ENCODE measurements at places on chromosomes 11 and 22.

- no peaks in the 10 kb centered on the region for H3K36me3 ChIP-seq
- no peak overlapping the region for H3K27ac ChIP-seq
- no peaks in the 10 kb centered on the region for H3K27me3 ChIP-seq
- DNase-seq = no peak
- H3K4me1 ChIP-seq = no peaks in the 10 kb centered on the region
Measured at GRCh38 chr11:85391141-85391540, 236.0 kb downstream of the DLG2 start.

DNA sequence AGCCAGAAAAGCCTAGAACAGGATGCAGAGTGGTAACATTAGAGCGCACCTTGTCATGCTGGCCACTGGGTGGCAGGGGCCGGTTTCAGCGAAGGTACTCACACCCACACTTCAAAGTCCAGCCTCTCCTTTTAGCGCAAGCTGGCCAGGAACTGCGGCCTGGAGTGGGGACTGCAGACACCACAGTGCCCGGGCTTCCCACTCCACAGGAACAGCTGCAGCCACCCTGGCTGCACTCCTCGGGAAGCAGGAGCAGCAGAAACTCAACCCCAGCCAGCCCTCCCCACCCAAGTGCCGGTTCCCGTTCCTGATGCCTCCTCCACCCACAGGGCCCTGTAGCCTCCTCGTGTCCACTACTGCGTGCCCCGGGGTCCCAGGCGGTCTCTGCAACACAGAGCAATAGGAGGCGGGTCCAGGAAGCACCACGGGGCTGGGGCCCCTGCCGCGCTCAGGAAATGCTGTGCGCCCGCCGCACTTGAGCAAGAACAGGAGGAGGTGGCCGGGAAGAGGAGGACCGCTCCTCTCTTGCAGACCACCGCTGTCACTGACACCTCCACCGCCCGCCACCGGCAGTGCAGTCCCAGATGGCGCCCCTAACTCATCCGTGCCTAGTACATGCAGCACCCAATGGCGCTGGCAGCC is 2.2 kb downstream of the RFPL2 start:
- H3K4me3 ChIP-seq = no peak overlapping the region
- H3K27me3 ChIP-seq = no peaks in the 10 kb centered on the region
- H3K36me3 ChIP-seq = no peaks in the 10 kb centered on the region
- no peak overlapping the region for H3K27ac ChIP-seq
- peak; percentile 48 for DNase-seq

- no peaks in the 10 kb centered on the region for H3K27me3 ChIP-seq
- no peak overlapping the region for H3K27ac ChIP-seq
- H3K36me3 ChIP-seq = no peaks in the 10 kb centered on the region
- H3K4me3 ChIP-seq = no peak overlapping the region
Measured at GRCh38 chr11:82308979-82309378, 424.7 kb downstream of the FAM181B start.

GRCh38 chr22:30209642-30210041 is 36.9 kb downstream of the LIF start:
- no peak overlapping the region for H3K4me3 ChIP-seq
- peak overlapping the region; percentile 91 for H3K27ac ChIP-seq
- no peaks in the 10 kb centered on the region for H3K36me3 ChIP-seq

DNA sequence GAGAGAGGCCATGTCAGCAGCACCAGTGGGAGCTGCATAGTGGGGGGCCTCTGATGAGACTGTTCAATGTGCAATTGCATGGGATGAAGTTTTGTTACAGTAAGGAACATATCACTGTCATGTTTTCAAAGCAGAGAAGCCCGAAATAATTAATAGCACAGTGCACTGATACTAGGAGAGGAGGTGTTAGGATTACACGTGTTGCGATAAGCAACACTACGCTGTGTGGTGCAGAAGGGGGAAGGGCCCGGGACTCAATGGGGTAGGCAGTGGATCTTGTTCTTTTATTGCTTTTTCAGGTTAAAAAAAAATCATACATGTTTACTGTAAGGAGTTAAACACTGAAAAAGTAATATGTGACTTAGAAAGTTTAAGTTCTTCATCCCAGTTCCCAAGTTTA is 29.2 kb downstream of the TCIRG1 start:
- no peak for DNase-seq
- H3K36me3 ChIP-seq = no peaks in the 10 kb centered on the region

- H3K27me3 ChIP-seq = no peaks in the 10 kb centered on the region
- H3K27ac ChIP-seq = no peak overlapping the region
Measured at GRCh38 chr11:128316541-128317227, 270.7 kb downstream of the ETS1 start.

DNA sequence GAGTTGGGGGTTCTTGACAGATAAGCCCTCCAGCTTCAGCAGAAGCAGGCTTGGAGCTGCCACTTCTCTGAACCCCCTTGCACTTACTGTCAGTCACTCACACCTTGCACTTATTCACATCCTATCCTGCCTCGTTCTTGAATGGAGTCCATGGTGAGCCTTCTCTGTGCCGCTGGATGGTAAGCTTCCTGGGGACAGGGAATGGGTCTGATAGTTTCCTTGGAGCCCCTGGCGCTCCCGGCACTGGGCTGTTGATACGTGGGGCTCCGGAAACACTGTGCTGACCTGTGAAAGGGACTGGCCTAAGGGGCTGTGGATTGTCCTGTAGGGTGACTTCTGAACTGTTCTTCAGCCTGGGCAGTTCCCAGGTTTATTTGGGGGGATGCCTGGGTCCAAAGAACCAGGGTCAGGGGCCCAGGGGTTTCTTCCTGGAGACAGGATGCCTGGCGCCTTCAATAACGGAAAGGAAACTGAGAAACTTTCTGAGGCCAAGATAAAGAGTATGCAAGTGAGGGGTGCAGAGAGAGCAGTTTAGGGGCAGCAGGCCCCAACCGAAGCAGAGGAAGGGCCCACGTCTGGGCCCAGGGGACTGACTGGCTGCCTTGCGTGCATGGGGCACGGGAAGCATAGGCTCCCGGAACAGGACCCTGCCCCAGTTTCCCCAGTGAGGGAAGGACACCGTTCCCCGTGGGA is 709 bp upstream of the ST3GAL4 start:
- H3K27me3 ChIP-seq = no peaks in the 10 kb centered on the region
- H3K4me1 ChIP-seq = peaks cover 66% of the 10 kb centered on the region
- H3K4me3 ChIP-seq = peak overlapping the region; percentile 79
- no peak for DNase-seq
- peak overlapping the region; percentile 79 for H3K27ac ChIP-seq

DNA sequence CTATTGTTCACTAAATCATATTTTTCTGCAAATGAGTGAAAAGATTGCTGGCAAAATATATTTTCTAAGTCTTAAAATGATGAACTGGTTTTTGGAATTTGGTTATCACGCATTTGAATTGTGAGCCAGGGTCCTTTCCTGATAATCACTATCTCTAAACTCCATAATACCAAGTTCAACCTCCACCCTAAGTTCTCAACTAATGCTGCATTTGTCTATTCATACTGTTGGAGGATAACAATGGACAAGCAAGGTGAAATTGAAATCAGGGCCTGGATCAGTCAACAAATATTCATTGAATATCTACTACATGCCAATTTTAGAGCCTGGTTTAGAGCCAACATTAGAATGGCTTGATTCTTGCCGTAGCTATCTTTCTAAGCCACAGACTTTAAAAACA is 4.7 kb upstream of the PCF11 start:
- no peak for DNase-seq
- no peaks in the 10 kb centered on the region for H3K36me3 ChIP-seq
- no peaks in the 10 kb centered on the region for H3K27me3 ChIP-seq
- no peaks in the 10 kb centered on the region for H3K4me1 ChIP-seq
- no peak overlapping the region for H3K4me3 ChIP-seq
- H3K27ac ChIP-seq = no peak overlapping the region

DNA sequence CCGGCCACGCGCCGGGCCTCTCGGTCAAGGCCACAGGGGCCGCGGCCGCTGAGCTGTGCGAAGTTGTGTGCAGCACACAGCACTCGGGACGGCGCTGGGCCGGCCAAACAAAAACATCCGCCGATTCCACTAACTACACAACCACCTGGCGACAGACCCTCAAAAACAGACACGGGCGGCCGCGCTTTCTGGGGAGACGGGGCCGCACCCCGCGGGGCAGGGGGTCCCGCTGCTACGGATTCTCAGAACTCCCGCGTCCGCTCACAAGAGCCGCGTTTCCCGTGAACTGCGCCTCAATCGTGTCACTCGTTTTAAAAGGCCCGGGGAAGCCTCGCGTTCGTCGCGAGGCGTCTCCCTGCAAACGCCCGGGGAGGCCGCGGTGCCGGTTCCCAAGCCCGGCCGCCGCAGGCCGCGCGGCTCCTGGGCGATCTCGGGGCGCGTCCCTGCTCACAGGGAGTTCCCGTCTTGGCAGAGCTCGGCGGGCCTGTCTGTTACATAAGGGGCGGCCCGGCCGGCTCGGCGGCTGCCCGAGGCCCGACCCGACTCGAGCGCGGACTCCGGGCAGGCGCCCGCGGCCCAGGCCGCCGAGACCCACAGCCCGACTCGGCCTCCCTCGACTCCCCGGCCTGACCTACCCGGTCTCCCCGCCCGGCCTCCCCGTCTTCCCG is 936 bp downstream of the BRD1 start:
- H3K27me3 ChIP-seq = no peaks in the 10 kb centered on the region
- H3K4me1 ChIP-seq = peaks cover 30% of the 10 kb centered on the region
- H3K27ac ChIP-seq = peak overlapping the region; percentile 94
- peak; percentile 72 for DNase-seq
- peak overlapping the region; percentile 85 for H3K4me3 ChIP-seq
- H3K36me3 ChIP-seq = no peaks in the 10 kb centered on the region

- DNase-seq = peak; percentile 92
- peak overlapping the region; percentile 71 for H3K27ac ChIP-seq
- H3K4me1 ChIP-seq = peaks cover 15% of the 10 kb centered on the region
- peak overlapping the region; percentile 23 for H3K4me3 ChIP-seq
- no peaks in the 10 kb centered on the region for H3K27me3 ChIP-seq
- no peaks in the 10 kb centered on the region for H3K36me3 ChIP-seq
Measured at GRCh38 chr11:64007629-64008282, 21.5 kb downstream of the OTUB1 start.

DNA sequence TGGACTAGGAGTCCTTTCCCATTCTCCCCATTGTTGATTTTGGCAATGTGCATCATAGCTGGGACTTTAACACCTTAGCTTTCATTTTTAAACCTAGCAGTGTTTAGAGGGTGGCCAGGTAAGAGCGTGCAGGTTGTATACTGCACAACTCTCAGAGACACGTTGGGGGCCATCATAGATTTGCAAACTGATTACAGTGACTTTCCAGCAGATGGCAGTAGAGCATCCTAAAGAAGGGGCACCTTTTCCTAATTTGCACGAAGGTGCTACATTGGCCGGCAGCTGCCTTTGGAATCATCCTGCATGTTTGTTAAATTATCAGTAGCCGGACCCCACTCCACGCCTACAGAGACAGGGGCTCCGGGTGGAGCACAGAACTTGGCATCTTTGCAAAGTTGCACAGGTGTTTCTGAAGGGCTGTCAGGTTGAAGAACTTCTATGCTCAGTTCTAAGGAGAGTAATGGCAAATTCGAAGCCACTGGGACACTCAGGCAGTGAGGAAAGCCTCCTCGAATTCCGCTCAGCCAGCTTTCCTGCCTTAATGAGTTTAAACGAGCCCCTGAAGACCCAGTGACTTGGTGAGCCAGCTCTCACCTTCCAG is 7.7 kb downstream of the LHFPL7 start:
- DNase-seq = peak; percentile 23
- H3K27me3 ChIP-seq = no peaks in the 10 kb centered on the region
- H3K27ac ChIP-seq = no peak overlapping the region
- no peak overlapping the region for H3K4me3 ChIP-seq
- no peaks in the 10 kb centered on the region for H3K4me1 ChIP-seq
- no peaks in the 10 kb centered on the region for H3K36me3 ChIP-seq

- DNase-seq = peak; percentile 67
- H3K4me3 ChIP-seq = no peak overlapping the region
- no peak overlapping the region for H3K27ac ChIP-seq
- H3K36me3 ChIP-seq = no peaks in the 10 kb centered on the region
- H3K27me3 ChIP-seq = no peaks in the 10 kb centered on the region
Measured at GRCh38 chr22:47337161-47337621, 574.7 kb downstream of the TBC1D22A start.

- no peaks in the 10 kb centered on the region for H3K36me3 ChIP-seq
- no peaks in the 10 kb centered on the region for H3K27me3 ChIP-seq
- no peaks in the 10 kb centered on the region for H3K4me1 ChIP-seq
- no peak for DNase-seq
- no peak overlapping the region for H3K4me3 ChIP-seq
Measured at GRCh38 chr11:16902781-16903378, 111.3 kb downstream of the PLEKHA7 start.

DNA sequence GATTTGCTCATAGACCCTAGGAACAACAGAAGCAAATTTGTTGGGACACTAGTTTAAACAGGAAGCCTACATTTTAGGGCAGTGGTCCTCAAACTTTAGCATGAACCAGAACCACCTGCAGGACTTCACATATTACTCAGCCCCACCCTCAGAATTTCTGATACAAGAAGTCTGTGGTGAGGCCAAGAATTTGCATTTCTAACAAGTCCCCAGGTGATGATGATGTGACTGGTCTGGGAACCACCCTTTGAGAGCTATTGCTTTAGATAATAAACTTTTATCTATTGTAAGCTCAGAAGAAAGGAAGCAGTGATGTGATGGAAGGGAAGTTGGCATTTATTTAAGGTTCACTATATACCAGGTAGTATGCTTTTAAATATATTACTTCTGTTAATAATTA is 194.0 kb downstream of the FAM181B start:
- H3K36me3 ChIP-seq = no peaks in the 10 kb centered on the region
- H3K4me3 ChIP-seq = no peak overlapping the region
- no peaks in the 10 kb centered on the region for H3K4me1 ChIP-seq

DNA sequence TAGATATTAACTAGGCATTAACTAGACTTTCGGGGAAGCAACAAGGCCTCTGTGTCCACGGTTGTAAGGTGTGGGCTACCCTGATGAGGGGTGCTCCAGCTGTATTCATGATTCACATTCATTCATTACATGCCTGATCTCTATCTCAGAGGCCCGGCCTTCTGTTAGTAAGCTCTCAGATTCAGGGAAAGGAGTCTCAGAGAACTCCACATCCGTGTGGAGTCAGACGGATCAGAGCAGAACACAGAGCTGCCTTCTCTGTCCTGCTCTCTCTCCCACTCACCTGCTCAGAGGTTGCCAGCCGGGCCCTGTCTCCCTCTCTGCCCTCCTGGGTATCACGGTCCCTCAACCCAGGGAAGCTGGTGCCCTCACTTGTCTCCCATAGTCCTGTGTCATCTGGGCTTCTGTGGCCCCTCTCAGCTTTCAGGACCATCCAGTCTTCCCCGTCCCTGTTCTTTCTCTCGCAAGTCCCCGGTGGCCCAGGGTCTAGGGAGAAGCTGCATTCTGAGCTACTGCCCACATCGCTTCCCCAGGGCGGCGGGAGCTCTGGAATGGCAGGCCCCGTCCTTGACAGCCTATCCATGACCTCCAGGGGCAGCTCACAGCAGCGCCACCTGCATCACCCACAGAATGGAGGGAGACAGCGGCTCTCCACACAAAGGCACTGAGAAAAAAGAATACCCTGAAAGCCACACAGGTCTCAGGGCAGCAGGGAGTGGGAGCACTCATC is 4.3 kb downstream of the TP53AIP1 start:
- no peaks in the 10 kb centered on the region for H3K27me3 ChIP-seq
- no peak for DNase-seq
- no peak overlapping the region for H3K27ac ChIP-seq

DNA sequence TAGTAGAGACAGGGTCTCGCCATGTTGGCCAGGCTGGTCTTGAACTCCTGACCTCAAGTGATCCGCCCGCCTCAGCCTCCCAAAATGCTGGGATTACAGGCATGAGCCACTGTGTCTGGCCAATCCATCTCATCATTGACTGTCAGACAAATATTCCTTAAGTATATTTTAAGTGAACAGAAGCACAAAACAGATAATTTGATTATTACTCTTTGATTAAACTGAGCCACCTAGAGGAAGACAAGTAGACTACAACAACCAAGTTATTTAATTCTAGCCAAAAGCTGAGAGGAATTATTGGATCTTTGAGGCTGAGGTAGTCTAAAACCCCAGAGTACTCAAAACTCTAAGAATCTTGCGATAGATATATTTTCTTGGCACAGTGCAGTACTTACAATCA is 1.2 kb downstream of the ACRV1 start:
- no peaks in the 10 kb centered on the region for H3K36me3 ChIP-seq
- no peaks in the 10 kb centered on the region for H3K4me1 ChIP-seq
- H3K27me3 ChIP-seq = no peaks in the 10 kb centered on the region
- DNase-seq = no peak
- H3K4me3 ChIP-seq = no peak overlapping the region
